ENCODE measurements at places on chromosomes 1 and 21. TPM values are rescaled to one million over a fixed set of nuclear protein-coding genes. Genes with fewer than 3 reads are reported as not detected.

CFAP141 gene
- total RNA-seq = not detected

DNA sequence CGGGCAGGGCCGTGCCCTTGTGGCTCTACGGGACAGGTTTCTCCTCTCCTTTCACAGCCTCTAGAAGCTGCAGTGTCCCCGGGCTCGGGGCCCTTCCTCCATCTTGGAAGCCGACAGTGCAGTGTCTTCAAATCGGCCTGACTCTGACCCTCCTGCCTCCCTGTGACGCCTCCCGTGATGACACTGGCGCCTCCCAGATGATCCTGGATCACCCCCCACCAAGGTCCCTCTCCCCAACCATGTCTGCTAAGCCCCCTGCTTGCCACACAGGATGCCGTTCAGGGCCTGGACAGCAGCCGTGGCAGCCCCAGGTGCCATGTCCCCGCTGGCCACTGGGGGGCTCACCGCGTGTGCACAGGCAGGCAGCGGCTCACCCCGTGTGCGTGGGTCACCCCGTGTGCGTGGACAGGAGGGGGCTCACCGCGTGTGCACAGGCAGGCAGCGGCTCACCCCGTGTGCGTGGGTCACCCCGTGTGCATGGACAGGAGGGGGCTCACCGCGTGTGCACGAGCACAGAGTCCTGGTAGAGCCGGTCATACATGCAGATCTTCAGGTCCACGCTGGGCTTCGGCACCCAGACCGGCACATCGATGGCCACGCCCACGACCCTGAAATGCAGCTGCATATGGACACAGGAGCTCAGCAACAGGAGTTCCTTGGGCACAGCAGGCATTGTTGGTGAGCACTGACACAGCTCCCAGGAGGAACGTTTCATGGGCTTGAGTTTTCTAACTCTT is 24.9 kb upstream of the TMEM52 start:
- peak; percentile 57 for DNase-seq

- no peak for DNase-seq
These were observed 11.5 kb upstream of the SLC9A1 start for GRCh38 chr1:27166351-27166802.

GRCh38 chr21:38334866-38335265 is 78.1 kb downstream of the KCNJ15 start:
- DNase-seq = no peak

DNA sequence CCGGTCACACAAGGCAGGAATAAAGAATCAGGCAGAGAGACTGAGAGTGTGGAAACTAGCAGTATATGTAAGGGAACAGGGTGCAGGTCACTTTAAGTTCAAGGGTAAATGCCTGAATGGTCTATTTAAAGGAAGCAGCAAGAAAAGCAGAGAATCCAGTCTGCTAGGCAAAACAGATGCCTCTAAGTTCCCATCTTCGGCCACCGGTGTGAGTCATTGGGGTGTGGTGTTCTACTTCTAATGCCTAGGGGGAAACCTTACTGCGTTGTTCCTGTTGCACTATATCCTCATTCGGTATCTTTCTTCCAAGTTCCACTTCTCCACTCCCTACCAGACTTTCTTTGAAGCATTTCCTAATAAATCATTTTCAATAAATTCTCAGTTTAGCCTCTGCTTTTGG is 259.9 kb downstream of the HHIPL2 start:
- no peak for DNase-seq

DCST2 gene
- total RNA-seq = 4.2 TPM

DNA sequence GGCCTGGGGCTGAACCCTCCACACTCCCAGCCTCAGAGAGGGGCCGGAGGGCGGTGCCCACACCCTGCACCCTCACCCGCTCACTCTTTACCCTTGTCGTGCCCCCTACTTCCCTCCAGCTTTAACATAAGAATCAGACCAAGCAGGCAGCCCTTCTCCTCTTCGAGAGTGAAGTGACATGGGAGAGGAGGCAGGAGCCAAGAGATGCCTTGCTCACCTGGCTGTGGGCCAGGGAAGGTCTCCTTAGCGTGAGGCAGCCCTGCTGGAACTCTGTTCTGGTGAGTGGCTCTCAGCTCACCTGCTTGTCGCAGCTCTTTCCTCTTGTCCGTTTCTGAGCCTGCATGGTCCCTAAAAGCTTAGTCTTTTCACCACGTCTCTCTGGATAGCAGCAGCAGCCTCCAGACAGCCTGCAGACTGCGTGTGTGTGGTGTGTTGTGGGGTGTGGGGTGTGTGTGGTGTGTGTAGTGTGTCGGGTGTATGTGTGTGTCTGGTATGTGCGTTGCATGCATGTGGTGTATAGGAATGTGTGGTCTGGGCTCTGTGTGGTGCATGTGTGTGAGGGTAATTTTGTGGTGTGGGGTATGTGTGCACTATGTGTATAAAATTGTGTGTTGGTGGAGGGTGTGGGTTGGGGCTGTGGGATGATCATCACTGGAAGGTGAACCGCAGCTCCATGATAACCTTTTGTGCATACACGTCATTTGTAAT is 86.7 kb downstream of the CCDC185 start:
- peak; percentile 83 for DNase-seq

GRCh38 chr21:33368576-33368975 is 34.6 kb upstream of the IFNGR2 start:
- DNase-seq = no peak

ERVH48-1 gene
- total RNA-seq = not detected

GRCh38 chr1:2543543-2544092 is 12.6 kb upstream of the TNFRSF14 start:
- DNase-seq = peak; percentile 20

DNA sequence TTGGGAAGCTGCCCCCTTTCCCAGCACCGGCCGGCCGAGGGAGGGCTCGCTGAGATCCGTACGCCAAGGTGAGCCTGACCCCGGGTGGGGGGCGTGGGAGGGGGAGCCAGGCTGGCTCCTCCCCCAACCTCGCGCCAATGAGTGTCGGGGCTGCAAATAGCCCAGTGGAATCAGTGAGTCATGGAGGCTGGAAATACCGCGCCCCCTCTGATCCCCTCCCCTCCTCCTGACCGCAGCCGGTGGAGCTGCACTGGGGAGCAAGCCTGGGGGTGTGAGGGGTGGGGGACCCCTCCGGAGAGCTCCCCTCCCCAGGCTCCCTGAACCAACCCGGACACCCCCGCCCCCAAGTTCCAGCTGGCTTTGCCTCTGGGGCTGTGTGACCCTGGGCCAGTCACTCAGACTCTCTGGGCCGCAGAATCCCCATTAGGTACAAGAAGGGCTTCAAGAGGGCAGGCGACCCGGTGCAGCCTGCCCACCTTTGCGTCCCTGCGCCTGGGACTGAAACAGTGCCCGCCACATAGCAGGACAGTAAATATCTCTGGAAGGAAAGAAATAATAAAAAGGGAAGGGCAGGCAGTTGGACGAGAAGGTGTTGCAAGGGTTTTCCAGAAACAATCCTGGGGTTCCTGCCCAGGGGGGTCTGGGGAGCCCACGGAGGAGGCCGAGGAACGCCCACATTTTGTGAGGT is 4.5 kb downstream of the HSPB7 start:
- DNase-seq = peak; percentile 81

ALDH9A1 gene
- total RNA-seq = 348 TPM

- peak; percentile 81 for DNase-seq
These were observed 3.9 kb upstream of the DENND2D start for GRCh38 chr1:111204201-111204982.

DNAJC6 gene
- 4.9 TPM for total RNA-seq

SRGAP2B gene
- total RNA-seq = 11.6 TPM

DNA sequence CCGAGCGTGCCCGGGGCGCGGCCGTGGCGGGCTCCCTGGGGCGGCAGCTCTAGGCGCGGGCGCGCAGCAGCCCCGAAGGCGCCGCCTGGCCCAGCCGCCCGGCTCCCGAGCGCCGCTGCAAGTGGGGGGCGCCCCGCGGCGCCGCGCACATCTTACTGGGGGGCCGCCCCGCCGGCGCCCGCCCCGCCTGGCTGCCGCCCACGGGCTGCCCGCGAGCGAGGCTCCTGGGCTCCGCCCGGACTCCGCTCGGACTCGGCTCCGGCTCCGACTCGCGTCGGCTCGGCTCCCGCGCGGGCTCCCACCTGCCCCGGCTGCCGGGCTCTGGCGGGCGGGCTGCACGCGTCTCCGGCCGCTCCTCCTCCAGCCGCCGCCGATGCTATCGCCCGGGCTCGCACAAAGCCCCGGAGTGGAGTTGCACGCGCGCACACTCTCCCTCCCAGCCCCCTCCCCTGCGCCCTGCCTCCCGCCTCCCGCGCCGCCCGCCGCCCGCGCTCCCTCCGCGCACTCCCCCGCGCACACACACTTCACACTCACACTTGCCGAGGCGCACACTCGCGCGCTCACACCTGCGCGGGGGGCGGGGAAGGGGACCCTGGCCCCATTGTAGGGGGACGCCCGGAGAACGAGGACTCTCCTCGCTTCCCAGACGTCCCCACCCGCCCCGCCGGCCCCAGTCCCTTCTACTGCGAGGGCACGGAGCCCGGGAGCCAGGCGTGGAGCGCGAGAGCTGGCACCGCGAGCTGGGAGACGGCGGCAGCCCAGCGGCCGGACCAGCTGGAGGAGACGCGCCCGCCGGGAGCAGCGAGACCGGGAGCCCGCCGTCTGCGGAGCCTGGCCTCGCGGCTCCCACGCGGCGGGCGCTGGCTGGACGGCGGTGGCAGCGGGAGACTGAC is at the start of gene GRIK3:
TSS of gene GRIK3 (minus strand) at position 395 of the 893 bp plus-strand sequence. CDS start 407 bp downstream, outside the sequence.
- no peak for DNase-seq

DNA sequence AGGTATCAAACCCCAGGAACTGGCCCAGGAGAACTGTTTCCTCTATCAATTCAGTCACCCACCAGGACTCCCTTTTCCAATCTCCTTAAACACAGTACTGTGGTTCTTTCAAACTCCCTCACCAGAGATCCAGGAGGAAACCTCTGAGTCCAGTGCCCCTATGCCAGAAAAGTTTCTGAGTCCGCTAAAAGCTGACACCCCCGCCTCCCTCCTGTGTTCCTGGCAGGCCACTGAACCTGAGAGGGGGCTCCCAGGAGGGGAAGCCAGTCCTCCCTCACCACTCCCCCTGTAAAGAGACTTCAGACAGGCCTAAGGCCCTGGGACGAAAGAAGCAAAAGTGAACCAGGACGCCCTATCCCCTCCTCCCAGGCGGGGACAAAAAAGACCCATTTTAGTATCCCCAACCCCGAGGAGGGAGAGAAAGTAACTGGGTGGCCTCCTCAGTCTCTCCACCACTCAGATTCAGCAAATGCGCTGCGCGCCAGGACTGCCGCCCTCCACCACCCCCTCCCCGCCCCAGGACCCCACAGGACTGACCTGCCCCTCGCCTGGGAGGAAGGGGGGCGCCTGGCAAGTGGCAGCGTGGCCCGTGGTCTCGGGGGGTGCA is 624 bp downstream of the SLC41A1 start:
- peak; percentile 50 for DNase-seq

DNA sequence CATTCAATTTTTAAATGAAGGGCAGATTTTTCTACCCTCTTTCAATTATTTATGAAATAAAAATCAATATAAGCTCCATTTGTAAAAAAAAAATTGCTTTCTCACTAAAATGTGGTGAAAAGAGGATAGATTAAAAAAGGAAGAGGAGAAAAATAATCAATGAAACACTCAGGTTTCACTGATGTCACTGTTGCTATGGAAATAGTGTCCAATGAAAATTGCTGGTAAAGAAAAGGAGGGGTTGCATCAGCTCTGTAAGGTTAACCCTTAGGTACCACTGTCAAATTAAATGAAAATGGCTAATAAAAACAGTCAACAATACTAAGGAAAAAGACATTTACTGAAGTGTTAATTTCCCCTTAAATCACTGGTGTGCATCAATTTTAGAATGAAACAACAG is 91.6 kb upstream of the TTC39A start:
- DNase-seq = no peak

- no peak for DNase-seq
These were observed 16.7 kb upstream of the FAM110D start for GRCh38 chr1:26142159-26142558.

MANEAL gene
- 4.3 TPM for total RNA-seq

- DNase-seq = no peak
These were observed 439.8 kb upstream of the RUNX1 start for GRCh38 chr21:35488946-35489345.

DNA sequence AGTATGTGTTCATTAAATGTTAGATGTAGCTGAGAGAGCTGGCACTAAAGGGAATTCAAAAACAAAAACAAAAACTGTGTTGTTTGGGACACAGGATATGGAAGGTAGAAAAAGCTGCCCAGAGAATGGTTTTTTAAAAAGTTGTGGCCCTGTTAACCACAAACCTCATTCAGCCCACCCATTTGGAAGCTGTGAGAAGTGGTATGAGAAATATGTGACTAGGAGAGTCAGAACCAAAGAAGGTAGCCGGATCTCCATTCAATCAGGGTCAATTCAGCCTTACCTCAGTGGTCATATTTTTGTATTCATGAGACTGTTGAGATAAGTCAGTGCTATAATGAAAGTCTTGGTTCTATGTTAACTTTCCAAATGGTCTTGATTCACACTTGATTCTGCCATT is 29.8 kb upstream of the CACYBP start:
- no peak for DNase-seq

DNA sequence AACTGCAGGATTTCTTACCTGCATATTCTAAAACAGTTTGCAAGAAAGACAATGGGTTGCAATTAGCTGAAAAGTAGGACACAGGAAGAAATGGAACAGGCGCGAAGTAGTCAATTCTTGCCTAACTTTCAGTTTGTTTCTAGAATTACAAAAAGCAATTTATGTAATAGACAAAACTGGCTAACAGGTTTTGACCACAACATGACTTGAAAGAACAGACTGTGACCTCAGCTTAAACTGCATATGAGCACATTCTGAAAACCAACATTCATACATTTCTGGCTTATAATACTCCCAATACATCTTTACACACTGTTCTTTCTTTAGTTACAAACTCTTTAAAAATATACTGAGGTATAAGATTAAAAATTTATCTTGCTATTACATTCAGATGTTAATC is 405.9 kb upstream of the B3GALT2 start:
- no peak for DNase-seq

CAMK2N1 gene
- 7.7 TPM for total RNA-seq

NHLH1 gene
- not detected for total RNA-seq

GRCh38 chr1:174167265-174167803 is 8.0 kb downstream of the RABGAP1L start:
- no peak for DNase-seq

RHCE gene
- total RNA-seq = 0.39 TPM
